ENCODE measurements at places on chromosomes 5 and 9.

DNA sequence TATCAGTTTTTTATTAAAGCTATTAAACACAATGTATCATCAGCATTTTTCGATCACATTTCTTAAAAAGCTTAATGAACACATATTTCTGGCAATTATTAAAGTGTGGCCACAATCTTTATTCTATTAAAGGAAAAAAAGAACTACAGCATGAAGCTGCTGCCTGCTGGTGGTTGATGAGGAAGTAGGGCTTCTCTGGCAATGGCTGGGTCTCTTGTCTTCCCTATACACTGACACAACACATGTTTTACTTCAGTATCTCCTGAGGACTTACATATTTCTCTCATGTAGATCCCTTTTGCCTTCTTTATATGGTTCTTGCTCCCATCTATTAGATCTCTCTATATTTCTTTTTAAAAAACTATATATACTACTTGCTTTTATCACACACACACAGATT is 590.7 kb downstream of the RAB3C start:
- no peak for DNase-seq

- no peak for DNase-seq
Measured at GRCh38 chr9:122190597-122191381, 31.1 kb downstream of the MORN5 start.

DNA sequence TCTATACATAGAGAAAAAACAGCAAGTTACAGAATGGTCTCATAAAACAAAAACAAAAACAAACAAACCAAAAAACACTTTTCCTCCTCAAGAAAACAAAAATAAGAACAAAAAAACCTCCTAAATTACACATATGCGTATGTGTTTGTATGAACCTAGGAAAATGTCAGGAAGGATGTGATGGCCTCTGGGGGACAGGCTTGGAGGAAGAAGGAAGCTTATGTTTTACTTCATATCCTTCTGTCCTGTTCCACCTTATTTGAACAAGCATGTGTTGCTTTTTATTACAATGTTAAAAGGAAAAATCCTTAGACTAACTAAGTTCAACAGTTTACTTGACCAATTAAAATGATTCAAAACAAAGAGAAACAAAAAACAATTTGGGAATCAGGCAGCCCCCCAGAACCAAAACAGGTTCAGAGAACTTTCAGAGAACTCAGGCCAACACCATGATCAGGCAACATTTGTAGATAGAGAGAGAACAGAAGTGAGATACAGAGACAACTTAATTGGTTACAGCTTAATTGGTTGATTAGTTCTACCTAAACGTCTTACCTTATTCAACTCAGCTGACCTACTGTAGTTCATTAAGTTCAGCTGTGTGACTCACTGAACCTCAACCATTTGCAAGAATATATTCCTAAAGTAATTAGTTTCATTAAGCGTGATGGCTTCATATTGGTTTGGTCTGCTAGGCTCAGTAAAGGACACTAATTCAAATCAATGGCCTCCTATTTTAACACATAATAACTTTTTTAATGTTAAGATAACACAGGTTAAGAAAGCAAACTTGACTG is 10.1 kb downstream of the SPAAR start:
- DNase-seq: no peak

GRCh38 chr9:114031948-114032840 is 45.9 kb downstream of the AMBP start:
- DNase-seq: no peak
